ENCODE measurements at places on chromosomes 13 and 19.

DNA sequence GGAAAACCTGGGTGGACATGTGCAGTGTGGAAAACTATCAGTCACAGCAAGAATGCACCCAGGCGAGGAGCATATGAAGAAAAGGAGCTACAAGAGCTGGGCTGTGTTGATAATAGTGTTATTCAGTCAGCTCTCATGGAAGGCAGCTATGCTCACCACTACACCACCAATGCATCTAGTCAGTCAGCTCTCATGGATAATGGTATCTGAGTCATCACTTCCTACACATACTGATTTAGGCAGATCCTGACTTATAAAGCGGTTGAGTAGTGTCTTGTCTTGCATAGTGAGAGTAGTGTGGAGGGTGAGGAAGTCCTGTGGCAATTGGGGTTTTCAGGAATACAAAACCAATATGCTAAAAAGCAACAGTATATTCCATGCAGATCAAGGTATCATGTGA, 9.1 kb upstream of the ZNF160 start:
- DNase-seq = no peak

GRCh38 chr13:98880677-98881076, 97.2 kb downstream of the DOCK9 start:
- no peak for DNase-seq

DNA sequence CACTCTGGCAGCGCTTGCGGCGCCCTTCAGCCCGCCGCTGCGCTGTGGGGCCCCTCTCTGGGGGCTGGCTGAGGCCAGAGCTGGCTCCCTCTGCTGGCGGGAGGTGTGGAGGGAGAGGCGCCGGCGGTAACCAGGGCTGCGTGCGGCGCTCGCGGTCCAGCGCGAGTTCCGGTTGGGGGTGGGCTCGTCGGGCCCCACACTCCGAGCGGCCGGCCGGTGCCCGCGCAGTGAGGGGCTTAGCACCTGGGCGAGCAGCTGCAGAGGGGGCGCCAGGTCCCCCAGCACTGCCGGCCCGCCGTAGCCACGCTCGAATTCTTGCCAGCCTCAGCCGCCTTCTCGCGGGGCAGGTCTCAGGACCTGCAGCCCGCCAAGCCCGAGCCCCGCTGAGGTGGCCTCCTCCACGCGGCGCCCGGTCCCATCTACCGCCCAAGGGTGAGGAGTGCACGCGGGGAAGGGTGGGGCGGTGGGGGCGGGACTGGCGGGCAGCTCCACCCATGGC, 879.0 kb upstream of the SLITRK5 start:
- DNase-seq = no peak

DNA sequence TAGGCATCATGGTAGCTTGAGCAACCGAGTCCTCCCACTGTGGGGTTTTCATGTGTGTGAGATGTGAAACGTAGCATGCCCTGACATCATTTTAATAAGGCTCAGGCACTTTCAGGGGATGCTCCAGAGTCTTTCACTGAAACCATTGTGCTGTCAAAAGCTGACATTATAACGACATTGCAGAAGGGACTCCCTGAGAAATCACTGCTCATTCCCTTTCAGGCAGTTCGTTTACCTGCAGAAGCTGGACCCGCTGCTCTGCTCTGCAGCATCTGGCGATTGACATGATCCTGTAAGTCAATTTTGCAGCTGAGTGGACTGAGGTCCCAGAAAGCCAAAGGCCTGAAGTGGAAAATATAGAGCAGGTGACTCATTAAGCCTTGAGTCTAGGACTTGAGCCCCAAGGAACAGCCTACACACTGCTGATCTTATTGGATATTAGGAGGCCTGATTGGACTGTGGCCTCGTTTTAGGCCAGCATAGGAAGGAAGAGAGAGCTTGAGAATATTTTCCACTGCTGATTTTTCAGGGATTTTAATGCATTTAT, 54.0 kb upstream of the CNMD start:
- DNase-seq = no peak

- DNase-seq = no peak
Observed at GRCh38 chr13:109204252-109204651, 574.8 kb downstream of the MYO16 start.

DNA sequence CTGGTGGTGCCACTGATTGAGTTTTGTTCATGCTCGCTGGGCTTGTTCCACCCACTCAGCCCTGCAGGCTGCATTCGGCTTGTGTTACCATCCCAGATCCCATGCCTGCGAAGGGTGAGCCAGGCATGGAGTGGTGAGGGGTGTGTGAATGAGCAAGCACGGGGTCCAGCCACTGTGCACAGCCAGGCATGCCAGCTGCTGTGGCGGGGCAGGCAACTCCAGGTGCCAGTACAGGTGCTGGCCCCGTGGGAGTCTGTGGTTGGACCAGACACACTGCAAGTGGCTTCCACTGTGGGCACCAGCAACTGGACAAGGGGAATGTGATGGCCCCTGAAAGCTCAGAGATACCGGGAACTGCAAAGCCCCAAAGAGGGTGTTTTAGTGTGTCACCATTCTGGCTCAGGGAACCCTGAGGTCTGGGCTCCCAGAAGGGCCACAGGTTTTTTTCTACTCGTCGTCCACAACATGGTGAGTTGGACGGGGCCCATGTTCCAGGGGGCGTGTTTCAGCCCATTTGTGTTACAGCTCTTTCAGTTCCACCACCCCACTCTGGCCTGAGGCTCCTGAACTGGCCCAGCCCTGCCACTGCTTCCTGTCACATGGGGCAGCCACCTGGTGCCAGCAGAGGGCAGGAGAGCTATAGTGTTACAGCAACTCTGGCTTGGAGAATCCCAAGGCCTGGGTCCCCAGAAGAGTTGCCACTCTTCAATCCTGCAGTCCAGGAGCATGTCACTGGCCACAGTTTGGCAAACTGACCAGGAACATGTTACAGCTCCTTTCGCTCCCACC, 217.0 kb upstream of the OBI1 start:
- DNase-seq = no peak

DNA sequence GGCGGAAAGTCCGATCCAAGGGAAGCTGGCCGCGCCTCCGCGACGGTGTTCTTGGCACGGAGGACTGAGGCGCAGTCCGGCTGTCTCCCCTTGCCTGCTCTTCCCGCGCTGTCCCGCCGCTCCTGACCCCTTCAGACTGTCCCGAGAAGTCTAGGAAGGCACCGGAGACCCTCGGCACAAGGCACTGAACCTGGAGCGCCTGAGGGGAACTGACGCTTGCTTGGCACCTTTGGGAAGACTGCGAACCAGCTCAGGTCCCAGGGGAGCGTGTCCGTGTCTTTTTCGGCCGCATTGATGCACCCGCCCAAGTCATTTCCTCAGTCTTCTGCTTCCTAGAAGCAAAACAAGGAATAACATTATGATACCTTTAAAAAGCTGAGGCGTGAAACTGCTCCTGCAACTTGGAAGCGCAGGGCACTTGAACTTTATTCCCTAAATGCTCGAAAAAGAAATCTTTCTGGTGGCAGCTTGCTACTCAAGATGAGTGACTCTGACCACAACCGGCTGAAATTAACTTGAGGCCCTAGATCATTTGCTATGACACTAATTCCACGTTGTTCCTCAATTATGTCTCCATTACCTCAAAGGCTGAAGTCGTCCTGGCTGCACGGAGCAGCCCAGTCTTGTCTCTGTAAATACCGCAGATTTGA, 735 bp upstream of the FLT1 start:
- no peak for DNase-seq

DNA sequence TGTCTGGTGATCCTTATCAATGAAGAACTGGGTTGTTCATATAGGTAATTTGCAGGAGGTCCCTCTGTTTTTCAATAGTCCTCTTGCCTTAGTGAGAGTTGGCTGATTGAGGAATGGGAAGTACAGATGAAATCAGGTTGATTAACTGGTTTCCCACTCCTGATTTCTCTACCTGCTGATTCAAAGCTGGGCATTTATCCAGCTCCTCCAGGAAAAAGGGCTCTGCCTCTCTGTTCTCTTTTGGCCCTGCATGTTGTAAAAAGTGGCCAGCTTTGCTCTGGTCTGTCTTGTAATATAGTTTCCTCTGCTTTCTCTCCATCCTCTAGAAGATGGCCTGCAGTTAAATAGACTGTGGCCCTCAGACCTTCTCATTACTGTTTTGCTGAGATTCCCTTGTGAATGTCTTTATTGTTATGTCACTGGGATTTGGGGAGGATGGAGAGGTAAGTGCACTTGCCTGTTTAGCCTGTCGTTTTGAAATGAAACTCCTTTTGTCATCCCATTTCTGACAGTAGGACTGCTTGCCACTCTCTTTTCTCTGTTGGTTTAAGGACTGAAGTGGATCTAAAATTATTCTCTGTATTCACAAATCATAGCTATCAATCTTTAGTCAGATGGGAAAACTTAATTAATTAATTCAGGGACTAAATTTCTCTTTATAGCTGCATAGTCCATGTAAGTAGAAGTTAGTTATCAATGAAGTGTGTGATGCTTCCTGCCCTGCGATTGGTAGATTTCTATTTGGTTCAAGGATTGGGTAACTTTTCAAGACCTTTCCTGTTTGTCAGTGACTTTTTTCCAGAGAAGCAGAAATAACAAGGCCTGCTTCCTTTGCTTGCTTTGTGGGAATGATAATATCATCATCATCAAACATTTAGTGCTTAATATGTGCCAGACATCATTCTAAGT, 28.5 kb downstream of the GARRE1 start:
- DNase-seq = no peak

DNA sequence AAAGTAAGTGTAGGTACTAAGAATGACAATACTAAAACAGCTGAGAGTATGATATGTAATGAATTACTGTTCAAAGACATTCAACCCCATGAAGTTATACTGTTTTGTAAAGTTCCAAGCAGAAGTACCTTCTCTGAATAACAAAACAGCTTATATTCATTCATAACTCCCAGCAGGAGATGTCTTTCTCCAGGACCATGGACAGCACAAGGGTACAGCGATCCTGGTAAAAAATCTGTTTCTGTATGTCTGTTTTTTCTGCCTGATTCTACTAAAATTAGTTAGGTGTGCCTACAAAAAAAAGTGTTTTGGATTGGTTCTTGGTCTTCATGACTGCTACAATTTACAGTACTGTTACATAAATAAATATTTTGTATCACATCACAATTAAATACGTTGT, 172.5 kb upstream of the SLITRK5 start:
- no peak for DNase-seq

- DNase-seq = no peak
Observed at GRCh38 chr19:974564-975257, 9.4 kb upstream of the WDR18 start.

DNA sequence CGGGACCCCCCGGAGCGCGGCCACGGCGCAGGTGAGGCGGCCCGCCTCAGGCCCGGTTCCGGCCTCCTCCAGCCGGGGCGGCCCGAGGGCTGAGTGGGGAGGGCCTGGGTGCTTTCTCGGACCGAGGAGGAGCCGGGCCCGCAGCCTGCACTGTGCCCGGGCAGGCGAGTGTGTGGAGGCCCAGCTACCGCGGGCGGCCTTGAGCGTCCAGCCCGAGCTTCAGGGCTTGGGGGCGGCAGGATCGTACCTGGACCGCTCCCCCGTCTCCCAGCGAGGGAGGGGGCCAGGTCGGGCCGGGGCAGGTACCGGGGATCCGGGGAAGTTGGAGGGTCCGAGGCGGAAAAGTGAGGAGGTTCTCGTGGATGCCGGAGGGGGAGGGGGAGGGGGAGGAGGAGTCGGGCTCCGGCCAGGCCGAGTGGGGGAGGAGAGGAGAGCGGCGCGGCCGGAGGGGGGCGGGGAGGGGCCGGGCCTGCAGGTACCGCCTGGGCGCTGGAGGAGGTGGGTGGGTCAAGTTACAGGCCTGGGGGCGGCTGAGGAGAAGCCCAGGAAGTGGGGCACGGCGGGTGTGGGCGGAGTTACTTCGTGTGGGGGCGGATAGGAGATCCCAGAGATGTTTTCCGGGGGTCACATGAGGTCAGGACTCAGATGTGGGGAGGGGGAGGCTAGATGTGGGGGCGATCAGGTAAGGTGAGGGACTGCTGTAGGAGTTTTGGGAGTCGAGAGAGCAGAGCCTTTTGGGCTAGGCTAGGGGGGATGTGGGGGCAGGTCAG, 545 bp downstream of the NACC1 start:
- peak; percentile 71 for DNase-seq

- DNase-seq = no peak
Observed at GRCh38 chr13:66218583-66218982, 1011.6 kb downstream of the PCDH9 start.

GRCh38 chr13:29756506-29756905, 93.9 kb downstream of the UBL3 start:
- no peak for DNase-seq

DNA sequence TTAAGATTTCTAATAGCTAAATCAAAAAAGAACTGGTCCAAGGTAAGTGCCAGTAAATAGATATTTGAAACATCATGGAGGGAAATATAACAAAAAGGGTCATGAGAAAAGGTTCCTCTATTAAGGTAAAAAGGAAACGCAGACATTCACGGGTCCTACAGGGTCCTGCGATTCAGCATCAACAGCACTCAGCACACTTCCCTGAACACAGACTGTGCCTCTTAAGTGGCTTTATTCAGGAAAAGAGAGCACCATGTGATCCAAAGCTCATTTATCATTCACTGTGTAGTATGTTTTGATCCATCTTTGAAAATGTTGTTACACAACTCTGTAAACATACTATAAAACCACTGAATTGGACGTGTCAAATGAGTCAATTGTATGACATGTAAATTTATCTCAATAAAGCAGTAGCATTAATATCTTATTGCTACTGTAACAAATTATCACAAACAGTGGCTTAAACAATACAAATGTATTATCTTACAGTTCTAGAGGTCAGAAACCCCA, 33.7 kb downstream of the CRYL1 start:
- DNase-seq = no peak

DNA sequence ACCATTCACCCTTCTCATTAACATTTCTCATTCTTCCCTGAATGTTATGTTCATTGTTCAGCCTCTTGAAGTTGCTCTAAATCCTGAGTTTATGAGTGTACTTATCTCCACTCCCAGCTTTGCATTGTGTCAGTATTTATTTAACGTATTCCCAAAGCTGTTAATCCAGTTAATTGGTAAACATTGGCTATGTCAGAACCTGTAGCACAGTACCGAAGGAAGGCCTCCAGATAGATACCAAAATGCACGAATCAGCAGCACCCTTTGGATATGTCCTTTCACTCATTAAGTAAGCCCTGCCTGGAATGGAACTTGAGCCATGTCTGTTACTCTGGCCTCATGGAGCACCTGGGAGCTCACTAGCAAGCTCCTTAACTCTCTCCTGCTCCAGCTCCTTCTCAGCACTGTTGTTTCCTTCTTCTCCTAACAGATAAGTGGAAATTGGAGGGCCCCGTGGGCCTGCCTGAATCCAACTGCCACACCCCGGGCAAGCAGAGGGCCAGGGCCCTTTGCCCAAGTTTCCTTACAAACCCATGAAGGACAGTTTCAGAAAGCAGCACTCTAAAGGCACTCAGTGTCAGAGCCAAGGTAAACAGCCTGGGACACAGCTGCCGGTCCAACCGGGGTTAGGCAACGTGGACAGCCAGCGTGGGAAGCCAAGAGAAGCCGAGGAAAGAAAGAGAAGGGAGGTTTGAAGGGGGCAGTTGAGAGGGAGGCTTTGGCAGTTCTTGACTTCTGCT, 155.0 kb upstream of the SERP2 start:
- no peak for DNase-seq

DNA sequence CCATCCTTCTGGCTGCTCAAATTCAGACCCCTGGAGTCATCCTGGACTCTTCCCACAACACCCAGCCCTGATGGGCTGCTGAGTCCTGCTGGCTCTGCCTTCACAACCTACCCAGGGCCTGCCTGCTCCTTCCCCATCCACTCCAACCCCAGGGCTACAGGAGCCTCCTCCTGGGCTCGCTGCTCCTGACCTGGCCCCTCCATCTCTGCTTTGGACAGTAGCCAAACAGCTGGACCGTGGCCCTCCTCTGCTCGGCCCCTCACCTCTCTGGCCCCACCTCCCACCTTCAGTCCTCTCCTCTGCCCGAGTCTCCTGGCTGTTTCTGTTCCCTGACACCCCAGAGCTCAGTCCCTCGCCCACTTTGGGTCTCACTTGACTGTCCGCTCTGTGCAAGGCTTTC, 66.7 kb downstream of the CEBPG start:
- DNase-seq = no peak
